ENCODE measurements at places on chromosomes 2 and 18.

GRCh38 chr2:224085246-224085645, 46.2 kb upstream of the SERPINE2 start:
- DNase-seq, result no peak

- DNase-seq, result peak; percentile 38
Measured at GRCh38 chr2:215931256-215931903, 82.0 kb downstream of the MREG start.

- no peak for DNase-seq
Measured at GRCh38 chr18:3468066-3468705, 18.2 kb downstream of the TGIF1 start.

GRCh38 chr2:144712550-144712940, 192.6 kb upstream of the ZEB2 start:
- DNase-seq, result no peak

GRCh38 chr2:173399229-173399628, 44.6 kb downstream of the CDCA7 start:
- DNase-seq, result no peak

- no peak for DNase-seq
Measured at GRCh38 chr2:101265893-101266499, 13.3 kb downstream of the CNOT11 start.

DNA sequence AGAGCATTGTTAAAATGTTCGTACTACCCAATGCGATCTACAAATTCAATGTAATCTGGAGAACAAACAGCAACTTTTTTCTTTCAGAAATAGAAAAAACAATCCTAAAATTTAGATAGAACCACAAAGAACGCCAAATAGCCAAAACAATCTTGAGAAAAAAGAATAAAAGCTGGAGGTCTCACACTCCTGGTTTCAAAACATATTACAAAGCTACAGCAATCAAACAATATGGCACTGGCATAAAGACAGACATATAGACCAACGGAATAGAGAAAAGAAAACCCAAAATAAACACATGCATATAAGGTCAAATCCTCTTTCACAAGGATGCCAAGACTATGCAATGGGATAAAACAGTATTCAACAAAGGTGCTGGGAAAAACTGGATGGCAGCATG, 74.5 kb downstream of the MAP4K3 start:
- no peak for DNase-seq

GRCh38 chr18:31977270-31977872, 34.4 kb upstream of the TRAPPC8 start:
- peak; percentile 28 for DNase-seq

DNA sequence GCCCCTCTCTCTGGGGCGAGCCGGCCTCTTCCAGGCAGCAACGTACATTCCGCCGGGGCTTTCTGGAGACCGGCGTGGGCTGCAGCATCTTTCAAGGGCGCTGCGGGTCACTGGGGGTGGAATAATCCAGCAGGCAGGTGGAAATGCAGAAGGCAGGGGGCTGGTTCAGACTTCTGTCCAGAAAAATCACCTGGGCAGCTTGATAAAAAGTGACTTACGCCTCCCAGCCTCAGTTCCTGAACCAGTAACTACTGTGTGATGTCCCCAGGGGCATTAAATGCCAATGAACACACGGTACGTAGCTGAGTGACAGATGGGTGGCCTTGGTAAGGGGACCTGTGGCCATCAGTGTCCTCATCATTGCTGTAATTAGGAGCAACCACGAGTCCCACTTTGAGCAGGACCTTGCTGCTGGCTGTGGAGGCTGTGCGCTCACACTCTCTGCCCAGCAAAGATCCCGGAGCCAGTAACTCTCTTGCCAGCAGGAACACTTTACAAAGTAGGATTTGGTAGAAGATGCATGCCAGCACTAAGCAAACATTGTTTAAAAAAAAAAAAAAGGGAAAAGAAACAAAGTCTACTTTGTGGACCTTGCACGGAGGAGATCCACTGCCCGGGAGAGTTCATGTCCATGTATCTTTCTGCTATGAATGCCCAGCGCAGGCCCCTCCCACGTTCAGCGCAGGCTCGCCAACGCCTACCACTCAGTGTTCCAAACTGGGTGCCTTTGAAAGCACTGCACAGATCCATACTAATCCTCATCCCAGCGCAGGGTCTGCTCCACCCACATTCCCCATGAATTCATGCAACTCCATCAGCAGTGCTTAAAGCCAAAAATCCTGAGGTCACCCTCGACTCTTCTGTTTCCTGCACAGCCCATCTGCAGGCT, 177.3 kb downstream of the HDAC4 start:
- no peak for DNase-seq

- no peak for DNase-seq
Measured at GRCh38 chr2:32792416-32792815, 154.3 kb upstream of the LTBP1 start.

GRCh38 chr2:8922431-8922830, 81.1 kb downstream of the MBOAT2 start:
- no peak for DNase-seq

DNA sequence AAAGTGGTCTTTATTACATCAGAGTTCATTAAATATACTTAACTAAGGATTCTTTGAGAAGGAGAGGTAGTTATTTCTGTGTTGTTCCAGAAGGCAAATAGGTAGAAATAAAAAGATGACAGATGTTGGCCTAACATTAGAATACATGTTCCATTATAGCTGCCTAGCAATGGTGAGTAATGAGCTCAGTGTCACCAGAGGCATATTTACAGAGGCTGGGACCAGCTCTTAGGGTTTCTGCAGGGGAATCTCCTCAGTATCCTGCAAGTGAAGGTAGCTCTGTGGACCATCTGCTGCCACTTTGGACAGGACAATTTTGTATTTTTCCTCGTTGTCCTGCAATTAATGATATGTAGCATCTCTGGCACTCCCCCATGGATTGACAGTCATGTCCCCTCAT, 416.0 kb downstream of the THSD7B start:
- no peak for DNase-seq

GRCh38 chr18:8084160-8084559, 517.0 kb downstream of the PTPRM start:
- DNase-seq, result no peak

DNA sequence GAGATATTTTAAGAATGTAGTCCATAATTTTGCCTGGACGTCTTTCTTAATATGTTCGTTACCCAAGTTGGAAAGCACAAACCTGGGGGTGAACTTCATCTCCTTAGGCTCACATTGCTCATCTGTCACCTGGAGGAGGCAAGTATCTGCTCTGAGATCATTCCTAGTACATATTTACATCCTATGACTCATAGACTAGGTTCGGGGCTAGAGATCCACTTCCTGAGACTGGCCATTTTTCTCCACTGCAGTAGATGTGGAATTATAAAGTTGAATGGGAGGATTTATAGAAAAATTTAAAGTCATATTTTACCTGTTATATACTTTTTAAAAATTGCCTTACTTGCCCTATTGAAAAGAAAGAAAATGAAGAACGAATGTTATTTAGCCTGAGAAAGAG, 77.5 kb upstream of the PROKR1 start:
- no peak for DNase-seq

DNA sequence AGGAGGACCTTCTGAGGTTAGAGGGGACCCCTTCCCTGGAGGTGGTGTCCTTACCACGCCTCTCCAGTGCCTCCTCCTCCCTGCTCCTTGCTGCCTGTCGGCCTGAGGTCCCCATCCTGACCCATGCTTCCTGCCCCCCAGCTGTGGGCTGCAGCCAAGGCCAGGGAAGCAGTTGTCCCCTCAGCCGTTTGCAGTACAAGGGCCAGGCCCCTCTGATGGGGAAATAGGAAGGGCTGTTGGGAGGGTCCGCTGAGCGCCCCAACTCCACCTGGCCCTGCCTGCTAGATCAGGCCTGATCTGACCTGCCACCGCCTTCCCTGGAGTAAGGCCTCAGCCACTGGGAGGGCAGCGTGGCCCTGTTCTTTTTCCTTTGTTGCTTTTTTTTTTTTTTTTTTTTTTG, 219.8 kb downstream of the KLHL29 start:
- DNase-seq, result no peak

GRCh38 chr2:129784486-129784885, 195.0 kb upstream of the RAB6C start:
- no peak for DNase-seq

GRCh38 chr2:181467966-181468707, 11.0 kb downstream of the ITGA4 start:
- DNase-seq, result no peak

- DNase-seq, result no peak
Measured at GRCh38 chr2:17658251-17658843, 95.3 kb downstream of the SMC6 start.

GRCh38 chr18:13400636-13401315, 182.2 kb downstream of the LDLRAD4 start:
- no peak for DNase-seq

DNA sequence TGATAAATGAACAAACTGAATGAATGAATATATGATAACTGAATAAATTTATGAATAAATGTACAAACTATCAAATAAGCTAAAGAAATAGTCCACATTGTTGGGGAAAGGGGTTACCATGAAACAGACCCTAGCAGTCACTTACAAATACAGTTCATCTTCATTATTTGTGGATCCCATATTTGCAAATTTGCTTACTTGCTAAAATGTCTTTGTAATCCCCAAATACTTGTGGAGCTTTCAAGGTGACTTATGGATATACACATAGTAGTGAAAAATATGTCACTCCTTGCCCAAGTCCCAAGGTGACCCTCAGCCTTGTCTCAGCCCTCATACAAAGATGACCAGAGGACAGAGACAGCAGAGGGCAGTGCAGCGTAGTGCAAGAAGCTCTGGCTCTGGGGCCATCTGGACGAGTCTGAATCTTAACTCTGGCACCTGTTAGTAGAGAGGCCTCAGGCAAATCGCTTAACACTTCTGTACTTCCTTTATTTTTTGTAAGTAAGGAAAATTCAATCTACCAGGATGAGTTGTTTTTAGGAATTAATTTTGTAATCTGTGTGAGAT, 3.1 kb downstream of the PAIP2B start:
- peak; percentile 40 for DNase-seq

DNA sequence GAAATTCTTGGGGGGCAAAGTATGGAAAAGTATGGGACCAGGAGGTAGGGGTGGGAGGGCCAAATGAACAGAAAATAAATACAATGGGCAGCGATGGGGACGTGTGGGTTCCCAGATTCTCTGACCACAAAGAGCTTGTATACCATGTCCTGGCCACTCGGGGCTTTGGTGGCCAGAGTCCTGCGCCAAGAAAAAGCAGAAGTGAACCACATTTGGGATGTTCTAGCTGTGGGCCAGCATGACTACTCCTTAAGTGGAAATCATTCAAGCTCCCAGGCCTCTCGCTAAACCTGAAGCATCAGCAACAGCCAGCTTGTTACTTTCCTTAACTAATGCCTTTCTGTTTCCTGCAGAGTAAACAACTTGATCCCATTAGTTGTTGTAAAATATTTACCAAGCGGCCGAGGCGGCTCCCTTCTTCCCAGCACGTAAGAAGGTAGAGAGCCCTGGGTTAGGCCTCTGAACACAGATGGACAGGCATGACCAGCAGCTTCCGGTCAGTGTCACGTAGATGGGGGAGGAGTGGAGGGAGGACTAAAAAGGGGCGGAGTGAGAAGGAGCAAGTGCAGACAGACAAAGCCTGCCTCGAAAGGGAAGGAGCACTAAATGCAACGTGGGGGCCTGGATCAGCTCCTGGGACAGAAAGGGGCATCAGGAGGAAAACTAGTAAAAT, 88.2 kb downstream of the GALNT14 start:
- DNase-seq, result no peak

DNA sequence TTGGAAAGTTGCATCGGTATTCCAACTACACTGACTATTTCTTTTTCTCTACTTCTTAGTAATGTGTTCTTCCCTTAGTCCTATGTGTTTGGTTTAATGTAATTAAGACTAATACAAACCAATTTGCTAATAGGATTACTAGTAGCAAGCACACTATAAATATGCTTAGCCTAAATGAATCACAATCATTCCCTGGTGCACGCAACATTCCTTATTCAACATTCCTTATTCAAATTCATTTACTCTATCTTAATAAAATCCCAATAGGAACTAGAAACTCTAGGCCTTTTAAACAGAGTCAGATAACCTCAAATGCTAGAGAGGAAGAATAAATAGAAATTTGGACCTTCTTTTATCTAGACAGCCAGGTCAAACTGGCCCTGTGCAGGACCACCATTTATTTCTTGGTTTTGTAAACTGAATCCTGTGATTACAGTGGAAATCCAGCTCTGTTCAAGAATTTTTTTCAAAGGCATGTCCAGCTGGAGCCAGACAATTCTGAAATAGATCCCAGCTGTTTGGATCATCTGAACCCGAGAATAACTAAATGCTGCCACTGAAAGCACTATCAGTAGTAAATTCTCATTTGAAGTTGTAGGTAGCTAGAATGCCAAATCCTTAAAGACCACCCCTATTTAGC, 103.1 kb downstream of the PPP1R1C start:
- DNase-seq, result no peak

All from NCI-H1092 (cell line).